ENCODE measurements at places on chromosomes 1 and 21.

DNA sequence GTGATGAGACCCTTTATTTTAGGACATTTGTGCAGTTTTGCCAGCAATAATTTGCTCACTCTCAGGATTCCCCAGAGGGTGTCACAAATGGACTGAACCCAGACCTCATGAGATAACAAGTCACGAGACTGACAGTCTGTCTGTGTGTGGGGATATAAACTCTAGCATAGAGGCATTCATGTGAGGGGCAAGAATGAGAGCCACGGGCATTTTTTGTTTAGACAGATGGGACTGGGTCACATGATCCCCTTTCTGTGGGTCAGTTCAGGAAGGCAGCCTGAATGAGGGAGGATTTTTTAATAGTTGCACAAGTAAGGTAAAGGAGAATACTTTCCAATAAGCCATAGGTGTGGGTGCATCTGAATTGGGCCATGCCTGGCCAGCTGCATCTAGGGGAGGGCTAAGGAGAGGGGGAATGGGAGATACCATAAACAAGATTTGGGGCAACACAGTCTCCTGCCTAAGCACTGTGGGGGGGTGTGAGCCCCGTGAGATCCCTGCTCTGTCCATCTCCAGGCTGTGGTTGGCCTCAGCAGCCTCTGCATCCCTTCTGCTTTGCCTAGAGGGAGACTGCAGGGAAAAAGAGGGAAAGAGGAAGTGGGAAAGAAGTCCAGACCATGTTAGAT is 66.6 kb downstream of the NAV1 start:
- no peak for DNase-seq

DNA sequence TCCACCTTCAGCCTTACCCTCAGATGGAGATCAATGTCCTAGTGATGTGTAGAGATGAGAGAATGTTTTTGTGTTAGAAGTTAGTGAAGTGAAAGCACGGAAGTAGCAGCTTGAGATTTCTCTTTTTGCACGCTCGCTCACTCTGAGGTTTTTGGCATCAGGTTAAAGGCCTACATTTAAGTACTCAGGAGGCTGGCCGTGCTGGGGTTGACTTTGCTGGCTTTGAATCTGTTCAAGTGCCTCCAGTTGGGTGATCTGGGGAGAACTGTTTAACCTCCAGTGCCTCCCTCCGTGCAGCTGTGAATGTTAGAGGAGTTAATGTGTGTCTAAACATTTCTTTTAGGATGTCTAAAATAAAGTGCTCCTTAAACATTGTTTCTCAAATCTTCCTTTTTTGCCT is 13.9 kb downstream of the PHGDH start:
- no peak for DNase-seq

GRCh38 chr1:150237746-150238145 is 1.8 kb upstream of the ANP32E start:
- DNase-seq: no peak

- DNase-seq: no peak
Observed at GRCh38 chr1:156284757-156285156, 632 bp downstream of the TMEM79 start.

DNA sequence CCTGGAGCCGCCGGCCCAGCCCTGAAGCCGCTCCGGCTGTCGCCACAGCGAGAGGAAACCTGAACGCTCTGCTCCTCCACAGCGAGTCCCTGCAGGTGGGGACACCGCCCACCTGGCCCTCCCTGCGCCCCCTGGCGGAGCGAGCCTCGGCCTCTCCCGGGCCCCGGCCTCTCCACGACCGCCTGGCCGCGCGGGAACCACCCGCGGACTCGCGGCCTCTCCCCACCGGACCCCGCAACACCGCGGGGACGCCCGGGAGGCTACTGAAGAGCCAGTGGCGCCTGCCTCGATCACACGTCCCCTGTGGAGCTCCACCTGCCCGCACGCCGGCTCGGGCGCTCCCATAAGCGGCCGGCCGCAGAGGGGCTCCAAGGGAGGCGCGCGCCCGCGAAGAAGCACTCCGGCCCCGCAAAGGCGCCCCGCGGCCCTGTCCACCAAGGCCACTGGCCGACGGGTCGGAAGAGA is 109.6 kb downstream of the KCNN3 start:
- peak; percentile 73 for DNase-seq

- no peak for DNase-seq
Observed at GRCh38 chr21:36337099-36337509, 17.1 kb downstream of the MORC3 start.

GRCh38 chr21:38433471-38433870 is 64.8 kb downstream of the ERG start:
- DNase-seq: no peak

DNA sequence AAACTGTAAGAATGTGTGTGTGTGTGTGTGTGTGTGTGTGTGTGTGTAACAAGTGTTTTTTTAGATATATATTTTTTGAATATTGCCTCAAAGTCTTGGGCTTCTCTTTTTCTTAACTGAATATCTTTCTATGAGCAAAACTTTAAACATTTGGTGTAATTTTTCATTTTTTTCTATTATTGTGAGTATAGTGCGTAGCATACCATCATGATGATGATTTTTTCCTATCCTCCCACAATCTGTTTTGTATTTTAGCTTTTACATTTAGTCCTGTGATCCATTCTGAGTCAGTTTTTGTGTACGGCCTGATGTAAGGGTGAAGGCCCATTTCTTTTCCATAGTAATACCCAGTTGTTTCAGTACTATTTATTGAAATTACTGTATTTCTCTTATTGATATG is 680.6 kb downstream of the TTLL7 start:
- DNase-seq: no peak

Data from activated T-helper 1 cell treated with Interleukin-2 at 50 U/mL for 16 hours (primary cell).